ENCODE measurements at places on chromosomes 7 and 10. TPM values are rescaled to one million over a fixed set of nuclear protein-coding genes. Genes with fewer than 3 reads are reported as not detected.

Gene SFXN3
- 27.1 TPM for total RNA-seq

DNA sequence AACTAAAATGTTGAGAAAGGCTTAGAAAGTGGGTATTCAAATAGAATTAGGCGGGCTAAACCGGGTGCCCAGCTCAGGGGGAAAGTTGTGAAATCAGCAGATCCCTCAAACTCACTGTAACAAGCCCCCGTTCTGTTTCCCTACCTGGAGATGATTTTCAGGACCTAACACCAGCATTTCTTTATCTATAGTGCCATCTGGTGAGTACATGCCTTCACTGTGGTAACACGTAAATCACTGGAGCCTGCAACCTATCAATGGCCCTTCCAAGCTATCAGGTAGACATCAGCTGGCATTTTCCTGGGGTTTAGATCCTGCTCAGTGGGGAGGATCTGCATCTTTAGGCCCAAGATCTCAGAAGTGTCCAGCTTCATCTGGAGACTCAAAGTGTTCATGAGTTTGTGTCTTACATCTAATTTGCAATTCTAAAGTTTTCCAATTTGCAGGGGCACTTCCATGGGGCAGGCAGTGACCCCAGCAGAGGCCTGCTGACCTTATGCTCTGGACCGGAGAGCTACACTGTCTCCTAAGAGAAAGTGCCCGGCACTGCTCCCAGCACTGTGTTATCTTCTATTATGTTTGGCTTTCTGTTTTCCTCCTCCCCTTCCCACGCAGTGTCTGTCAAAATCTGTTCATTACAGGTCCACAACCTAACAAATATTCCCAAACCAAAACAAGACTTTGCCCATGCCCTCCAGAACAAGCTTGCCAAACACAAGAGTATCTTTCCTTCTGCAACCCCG, 132.5 kb downstream of the LSM5 start:
- peak; percentile 13 for DNase-seq

GRCh38 chr10:101397140-101397539, 43.2 kb downstream of the BTRC start:
- peak; percentile 37 for DNase-seq

Gene ELFN1
- total RNA-seq = 10.6 TPM

Gene ASZ1
- total RNA-seq = not detected

DNA sequence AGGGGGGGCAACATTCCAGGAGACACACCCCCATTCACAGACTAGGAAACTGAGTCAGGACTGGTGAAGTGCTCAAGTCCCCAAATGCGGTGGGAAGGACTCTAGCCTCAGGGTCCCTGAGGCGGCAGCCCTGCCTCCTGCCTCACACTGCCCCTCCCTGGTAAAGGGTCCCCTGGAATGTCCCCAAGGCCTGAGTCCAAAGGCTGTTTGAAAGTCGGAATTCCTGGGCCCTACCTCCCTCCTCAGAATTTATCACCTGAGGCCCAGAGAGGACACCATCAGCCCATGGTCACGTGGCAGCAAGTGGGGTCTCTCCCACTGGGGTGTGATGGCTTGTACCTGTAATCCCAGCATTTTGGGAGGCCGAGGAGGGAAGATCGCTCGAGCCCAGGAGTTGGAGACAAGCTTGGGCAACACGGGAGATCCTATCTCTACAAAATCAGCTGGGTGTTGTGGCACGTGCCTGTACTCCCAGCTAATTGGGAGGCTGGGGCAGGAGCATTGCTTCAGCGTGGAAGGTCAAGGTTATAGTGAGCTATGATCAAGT, 110.3 kb upstream of the TNRC18 start:
- no peak for DNase-seq

- no peak for DNase-seq
Measured at GRCh38 chr7:116316838-116317628, 106.7 kb downstream of the TES start.

Gene SPDYE2B
- not detected for total RNA-seq

DNA sequence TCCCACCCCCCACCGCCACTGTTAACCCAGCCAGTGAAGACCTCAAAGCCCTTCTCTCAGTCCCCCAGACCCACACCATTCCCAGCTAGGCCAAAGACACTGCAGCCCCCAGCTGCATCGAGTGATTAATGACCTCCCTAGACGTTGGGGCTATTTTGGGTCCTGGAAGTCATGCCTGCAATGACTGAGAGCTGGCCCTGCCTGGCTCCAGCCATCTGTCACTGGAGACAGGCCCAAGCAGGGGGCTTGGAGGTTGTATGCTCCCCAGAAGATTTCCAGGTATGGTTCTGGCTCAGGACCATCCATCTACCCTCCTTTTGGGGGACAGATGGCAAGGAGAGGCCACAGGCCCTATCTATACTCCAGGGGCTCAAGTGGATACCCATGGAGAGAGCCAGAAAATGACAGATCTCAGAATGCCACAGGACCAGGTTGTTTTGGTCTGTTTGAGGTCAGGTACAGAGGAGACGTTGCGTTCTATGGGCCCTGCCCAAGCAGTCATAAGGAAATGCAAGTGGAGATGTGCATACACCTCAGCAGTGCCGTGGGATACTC, 5.1 kb downstream of the KCNIP2 start:
- no peak for DNase-seq

Gene HMX3
- total RNA-seq = not detected

- no peak for DNase-seq
Measured at GRCh38 chr10:123297175-123297574, 143.0 kb downstream of the BUB3 start.

DNA sequence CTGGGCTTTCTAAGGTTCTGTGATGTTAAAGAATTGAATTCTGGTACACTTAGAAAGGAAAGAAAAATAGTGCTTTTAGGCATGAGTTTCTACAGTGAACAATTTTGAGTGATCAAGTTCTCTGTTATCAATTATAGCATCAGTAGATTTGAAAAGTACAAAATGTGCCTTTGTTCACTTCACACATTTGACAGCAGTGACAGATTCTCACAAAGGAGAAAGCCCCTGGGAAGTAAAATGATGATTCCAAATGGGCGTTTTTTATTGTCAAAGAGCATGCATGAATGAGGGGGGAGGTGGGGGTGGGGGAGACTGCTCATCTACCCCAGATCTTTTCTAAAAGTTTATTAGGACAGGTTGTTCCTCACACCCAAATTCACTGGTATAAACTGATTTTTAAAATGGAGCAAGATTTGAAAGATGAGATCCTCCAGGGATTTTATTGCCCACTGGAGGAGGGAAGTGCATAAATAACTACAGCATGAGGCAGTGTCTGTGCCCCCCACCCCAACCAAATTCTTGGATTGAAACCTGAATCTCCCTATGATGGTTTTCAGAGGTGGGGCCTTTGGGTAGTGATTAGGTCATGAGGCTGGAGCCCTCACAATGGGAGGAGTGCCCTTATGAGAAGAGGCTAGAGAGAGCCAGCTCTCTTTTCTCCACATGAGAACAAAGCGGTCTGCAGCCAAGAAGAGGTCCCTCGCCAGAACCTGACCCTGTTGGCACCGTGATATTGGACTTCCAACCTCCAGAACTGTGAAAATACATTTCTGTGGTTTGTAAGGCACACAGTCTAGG, 79.5 kb downstream of the AOAH start:
- DNase-seq = no peak

Gene SFTPA1
- not detected for total RNA-seq

DNA sequence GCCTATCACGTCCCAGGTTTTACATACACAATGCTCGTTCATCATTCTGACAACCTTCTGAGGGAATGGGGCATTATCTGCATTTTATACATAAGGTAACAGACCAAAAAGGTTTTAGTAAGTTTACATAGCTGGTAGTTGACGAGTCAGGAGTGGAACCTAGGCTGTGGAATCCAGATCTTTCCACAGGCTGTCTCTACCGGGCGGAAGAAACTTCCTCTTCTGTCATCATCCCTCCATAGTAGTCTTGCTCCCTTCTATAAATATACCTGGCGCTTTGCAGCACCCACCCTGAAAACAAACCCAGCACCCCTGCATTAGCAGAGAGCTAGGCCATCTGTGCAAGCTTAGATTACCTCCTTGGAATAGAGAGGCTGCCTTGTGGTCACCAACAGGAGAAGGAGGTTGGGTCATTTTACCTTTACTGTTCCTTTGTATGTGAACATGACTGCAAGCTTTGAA, 1.3 kb downstream of the TSPAN13 start:
- DNase-seq = no peak

Measured in endothelial cell (in vitro differentiated cells).